IMR-90 (cell line): ENCODE measurements at places on chromosomes 13 and 19. TPM values are rescaled to one million over a fixed set of nuclear protein-coding genes. Genes with fewer than 3 reads are reported as not detected.

- no peak for DNase-seq
Measured at GRCh38 chr19:3981736-3982681, 3.3 kb downstream of the EEF2 start.

AP1M2 gene
- not detected in 2 replicates for total RNA-seq

DNA sequence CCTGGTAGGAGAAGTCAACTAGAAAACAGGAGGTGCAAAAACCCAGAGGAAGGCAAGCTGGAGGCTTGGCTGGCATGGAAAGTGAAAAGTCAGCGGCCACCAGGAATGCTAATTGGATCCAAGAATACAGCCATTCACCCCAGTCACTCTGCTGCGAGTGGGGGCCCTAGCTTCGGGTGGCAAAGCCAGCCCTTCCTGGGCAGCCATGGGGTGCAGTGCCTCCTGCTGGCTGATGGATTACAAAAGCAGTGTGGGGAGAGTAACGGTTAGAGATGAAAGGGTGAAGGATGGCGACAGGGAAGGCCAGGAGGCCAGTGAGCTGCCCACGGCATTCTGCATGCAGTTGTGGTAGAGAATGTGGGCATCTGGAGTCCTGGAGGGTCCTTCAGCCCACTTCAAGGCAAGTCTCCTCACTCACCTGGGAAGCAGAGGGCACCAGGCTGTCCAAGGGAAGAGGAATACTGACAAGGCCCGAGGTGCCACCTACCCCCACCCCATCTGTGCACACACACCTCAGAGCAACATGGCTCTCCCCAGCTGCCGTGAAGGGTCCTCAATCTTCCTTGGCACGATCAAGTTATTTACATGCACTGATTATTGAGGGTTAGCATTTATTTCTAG is 20.3 kb upstream of the EPHX3 start:
- DNase-seq: peak; percentile 45

FUT6 gene
- not detected in 2 replicates for total RNA-seq

GRCh38 chr13:23709536-23709935 is 139.3 kb downstream of the TNFRSF19 start:
- peak; percentile 25 for DNase-seq

GRCh38 chr13:112702986-112703379 is 13.1 kb downstream of the ATP11A start:
- DNase-seq: no peak

APOC1 gene
- not detected in 2 replicates for total RNA-seq

BRCA2 gene
- total RNA-seq: 9.7 and 11.7 TPM in 2 replicates

DNA sequence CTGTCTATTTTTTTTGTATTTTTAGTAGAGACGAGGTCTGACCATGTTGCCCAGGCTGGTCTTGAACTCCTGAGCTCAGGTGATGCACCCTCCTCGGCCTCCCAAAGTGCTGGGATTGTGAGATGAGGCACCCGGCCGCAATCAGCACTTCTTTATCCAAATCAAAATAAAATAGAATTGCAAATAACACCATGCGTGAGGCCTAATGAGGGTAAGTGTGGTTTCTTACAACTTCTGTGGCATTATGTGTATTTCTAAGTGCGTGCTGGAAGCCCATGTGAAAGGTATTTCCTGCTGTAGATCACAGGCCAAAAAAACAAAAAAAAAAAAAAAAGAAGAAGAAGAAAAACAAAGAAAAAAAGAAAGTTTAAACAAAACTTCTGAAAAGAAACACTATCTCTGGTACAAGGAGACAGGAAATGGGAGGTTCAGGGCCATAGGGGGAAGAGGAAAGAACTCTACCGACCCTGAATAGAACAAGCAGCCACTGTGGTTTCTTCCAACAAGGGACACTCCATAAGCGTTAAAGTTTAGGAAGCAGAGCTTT is 3.0 kb upstream of the GRAMD1A start:
- DNase-seq: no peak

GRCh38 chr19:40247178-40247577 is 20.7 kb upstream of the CCNP start:
- DNase-seq: no peak

- DNase-seq: no peak
Measured at GRCh38 chr13:28559636-28560259, 64.8 kb upstream of the FLT1 start.

GRCh38 chr13:93235258-93236015 is 8.8 kb downstream of the GPC6 start:
- peak; percentile 80 for DNase-seq

DNA sequence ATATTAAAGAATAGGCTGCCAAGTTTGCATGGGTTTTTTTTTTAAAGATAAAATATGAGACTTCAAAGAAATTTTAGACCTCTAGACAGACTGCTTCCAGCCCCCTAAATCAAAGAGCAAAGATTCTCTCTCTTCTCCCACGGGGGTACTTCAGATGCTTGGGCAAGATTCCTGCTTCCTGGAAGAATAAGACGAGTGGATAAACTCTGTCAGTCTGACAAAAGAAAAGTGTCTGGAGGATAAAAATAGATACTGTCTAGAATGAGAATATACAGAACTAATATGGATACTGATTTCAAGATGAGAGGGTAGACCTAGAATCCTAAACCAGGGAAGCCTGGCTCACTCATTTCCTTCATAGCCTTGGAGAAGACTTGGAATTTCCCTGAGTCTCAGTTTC is 435.1 kb downstream of the FOXO1 start:
- DNase-seq: no peak

ZNF610 gene
- total RNA-seq: 3.6 TPM in 2 replicates

DNA sequence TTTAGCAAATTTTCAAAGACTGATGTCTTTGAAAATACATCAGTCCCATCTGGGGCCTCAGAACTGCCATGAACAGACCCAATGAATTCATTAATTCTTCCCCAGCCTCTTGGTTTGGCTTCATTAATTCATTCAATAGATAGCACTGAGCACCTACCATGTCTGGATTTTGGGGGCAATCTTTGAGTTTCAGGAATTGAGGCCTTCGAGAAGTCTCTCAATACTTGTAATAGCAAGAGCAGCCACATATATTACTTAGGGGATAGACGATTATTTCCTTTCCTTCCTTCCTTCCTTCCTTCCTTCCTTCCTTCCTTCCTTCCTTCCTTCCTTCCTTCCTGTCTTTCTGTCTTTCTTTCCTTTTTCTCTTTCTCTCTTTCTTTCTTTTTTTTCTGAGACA is 64.8 kb downstream of the ALOX5AP start:
- DNase-seq: no peak

ZNF99 gene
- total RNA-seq: not detected in 2 replicates

DNA sequence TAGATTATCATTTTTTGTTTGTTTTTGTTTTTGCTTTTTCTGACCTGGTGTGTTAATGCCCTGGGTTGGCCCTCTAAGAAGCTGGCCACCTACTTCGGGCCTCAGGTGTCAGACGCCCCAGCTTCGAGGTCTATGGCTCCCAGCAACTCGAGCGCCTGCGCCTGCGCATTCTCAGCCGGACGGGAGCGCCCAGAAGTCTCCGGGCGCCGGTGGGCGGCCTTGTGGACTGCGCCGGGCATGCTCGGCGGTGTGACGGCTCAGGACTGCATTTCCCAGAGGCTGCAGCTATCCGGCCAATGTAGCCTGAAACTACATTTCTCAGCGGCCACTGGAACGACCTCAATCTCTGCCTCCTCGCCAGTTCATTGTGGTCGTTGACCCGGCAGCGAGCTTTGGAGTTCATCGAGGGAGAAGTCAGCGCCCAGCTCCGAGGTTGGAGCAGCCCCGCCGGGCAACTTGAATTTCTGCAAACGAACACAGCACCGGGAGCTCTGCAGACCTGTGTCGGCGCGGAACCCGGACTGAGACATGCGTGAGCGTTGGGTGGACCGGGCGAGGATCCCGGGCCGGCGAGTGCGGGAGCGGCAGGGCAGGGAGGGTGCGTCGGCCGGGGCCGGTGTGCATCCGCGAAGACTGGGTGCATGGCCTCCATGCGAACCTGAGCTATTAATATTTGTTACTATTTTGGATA is at the start of gene ZNF30:
TSS of gene ZNF30 (plus strand) at position 219 of the 691 bp plus-strand sequence. CDS start 3,045 bp downstream, outside the sequence.
- DNase-seq: peak; percentile 88

SIGLEC12 gene
- total RNA-seq: not detected in 2 replicates

DNA sequence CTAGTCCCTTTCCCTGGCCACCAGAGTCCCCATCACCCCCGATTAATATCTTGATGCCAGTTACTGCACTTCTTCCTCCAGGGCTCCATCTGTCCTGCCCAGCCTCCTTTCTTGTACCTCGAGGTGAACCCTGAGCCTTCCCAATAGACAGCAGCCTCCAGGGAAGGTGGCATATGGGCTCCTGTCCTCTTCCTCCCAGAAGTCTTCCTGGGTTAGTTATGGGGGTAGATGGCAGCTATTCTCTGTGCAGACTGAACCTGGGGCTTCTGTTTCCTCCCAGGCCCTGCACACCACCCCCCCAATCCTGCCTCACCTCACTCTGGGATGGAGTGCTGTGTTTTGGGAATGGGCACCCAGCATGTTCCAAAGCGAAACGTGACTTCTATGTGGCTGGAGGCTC is 2.6 kb downstream of the RNF225 start:
- no peak for DNase-seq

ZFP28 gene
- 6.4 and 6.5 TPM in 2 replicates for total RNA-seq

DNA sequence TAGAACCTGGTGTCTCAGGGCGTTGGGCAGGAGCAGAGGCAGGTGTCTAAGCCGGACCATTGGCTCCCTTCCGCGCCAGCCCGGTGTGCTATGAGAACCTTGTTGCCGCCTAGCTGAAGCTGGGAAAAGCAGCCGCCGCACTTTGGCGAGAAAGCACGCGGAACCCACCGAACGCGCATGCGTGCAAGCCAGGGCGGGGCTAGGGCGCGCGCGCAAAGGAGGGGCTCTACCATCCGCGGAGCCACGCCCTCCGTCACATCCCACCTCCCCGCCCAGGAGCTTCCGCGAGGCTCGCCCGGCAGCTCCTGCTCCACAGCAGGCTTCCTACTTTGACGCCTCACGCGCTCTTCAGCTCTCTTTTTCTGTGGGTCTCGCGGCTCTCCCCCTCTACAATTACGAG is 51.3 kb downstream of the WDR87 start:
- peak; percentile 17 for DNase-seq

- no peak for DNase-seq
Measured at GRCh38 chr13:99967498-99967868, 4.1 kb downstream of the ZIC5 start.

- DNase-seq: no peak
Measured at GRCh38 chr13:73079359-73079758, 20.6 kb downstream of the KLF5 start.

GRCh38 chr13:39656325-39656677 is 839 bp downstream of the COG6 start:
- DNase-seq: peak; percentile 5

DNA sequence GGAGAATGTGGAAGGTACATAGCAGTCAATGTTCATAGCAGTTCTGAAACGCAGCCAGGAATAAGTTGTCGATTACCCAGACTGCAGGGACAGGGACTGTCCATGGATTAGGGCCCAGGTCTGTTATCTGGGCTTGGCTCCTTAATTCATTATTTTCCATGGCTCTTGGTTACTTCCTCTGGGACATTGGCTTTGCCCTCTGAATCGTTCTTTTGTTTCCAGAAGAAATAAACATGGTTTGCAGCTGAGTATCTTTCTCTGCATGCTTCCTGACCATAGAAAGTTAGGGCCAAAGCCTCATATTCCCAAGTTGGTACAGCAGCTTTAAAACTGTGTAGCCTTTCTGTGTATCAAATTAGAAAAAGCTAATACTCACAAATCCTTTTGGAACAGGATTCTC is 121.7 kb upstream of the MAB21L1 start:
- DNase-seq: no peak

GRCh38 chr13:107852072-107852471 is 363.3 kb downstream of the LIG4 start:
- peak; percentile 51 for DNase-seq

DNA sequence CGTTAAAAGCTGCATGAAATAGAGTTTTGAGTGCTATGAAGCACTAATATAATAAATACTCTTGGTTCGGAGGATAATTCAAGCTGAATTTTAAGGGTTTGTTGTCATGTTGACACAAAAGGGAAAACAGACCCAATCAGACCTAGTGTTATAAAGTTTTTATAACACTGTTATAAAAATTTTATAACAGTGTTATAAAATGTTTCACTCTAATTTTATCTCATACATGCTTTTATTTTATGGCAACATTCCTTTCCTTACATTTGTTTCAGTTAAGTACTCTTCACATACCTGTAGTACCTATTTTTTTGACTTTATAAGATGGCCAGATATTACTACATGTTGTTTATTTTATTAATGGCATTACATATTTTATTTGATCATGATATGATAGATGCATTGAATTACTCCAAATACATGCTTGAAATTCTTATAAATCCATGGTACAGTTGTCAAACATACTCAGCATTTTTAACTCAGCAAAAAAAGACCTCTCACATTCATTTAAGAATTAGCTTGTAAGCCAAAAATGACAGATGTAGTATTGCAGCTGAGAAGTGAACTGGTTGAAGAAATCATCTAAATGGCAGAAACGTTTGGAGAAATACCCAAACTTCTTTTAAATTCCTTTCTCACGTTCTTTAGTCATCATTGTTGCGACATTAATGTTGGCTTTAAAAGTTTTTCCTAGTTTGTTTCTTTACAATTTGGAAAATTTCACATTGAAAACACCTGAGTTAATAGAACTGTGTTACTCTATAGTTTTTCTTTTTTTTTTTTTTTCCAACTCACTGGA is 104.5 kb downstream of the PIBF1 start:
- peak; percentile 30 for DNase-seq

GRCh38 chr13:110300090-110300815 is 6.7 kb downstream of the COL4A1 start:
- peak; percentile 69 for DNase-seq

DNA sequence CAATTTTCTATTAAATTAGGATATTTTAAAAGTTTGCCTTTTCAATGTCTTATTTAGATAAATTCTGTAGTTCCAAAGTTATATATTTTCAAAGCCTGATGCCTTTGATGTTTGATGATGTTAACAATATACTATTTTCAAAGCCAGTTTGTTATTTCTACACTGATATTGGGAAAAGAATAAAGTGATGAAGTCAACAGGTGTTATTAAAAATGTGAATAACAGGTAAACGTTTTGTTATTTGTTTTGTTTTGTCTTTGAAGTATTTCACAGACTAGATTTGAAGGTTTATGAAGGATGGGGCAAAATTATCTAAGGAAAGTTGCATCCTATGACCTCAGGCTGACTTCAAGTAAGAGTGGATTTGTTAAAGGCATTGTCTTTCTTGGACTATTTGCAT is 33.1 kb upstream of the ZNF420 start:
- DNase-seq: no peak

- no peak for DNase-seq
Measured at GRCh38 chr19:1613146-1613545, 7.9 kb upstream of the UQCR11 start.

RNF113B gene
- not detected in 2 replicates for total RNA-seq

CYTH2 gene
- total RNA-seq: 35.8 and 38.3 TPM in 2 replicates

SKA3 gene
- 15.6 and 24.4 TPM in 2 replicates for total RNA-seq

GRCh38 chr13:37716420-37717195 is 118.0 kb upstream of the POSTN start:
- DNase-seq: peak; percentile 72

- no peak for DNase-seq
Measured at GRCh38 chr19:51479531-51480331, 1.4 kb downstream of the CEACAM18 start.

DNA sequence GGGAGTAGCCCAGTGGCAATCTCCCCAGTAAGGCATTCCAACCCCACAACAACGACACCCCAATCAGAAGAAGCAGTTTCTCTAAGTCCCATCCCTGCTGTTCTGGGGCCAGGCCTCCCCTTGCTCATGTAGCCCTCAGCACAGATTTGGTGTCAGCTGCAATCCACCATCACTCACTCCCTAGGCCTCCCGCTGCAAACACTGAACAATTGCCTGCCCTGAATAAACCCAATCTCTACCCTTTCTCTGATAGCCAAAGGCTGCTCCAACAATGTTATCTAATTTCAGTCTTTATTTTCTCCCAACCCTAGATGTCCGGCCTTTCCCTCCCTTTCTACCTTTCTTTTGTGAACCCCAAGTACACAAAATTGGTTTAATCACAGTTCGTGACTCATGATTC is 5.6 kb upstream of the SOX21 start:
- DNase-seq: no peak
